Non-pigmented ciliary epithelial cell (primary cell): ENCODE measurements at places on chromosomes 4 and X.

DNA sequence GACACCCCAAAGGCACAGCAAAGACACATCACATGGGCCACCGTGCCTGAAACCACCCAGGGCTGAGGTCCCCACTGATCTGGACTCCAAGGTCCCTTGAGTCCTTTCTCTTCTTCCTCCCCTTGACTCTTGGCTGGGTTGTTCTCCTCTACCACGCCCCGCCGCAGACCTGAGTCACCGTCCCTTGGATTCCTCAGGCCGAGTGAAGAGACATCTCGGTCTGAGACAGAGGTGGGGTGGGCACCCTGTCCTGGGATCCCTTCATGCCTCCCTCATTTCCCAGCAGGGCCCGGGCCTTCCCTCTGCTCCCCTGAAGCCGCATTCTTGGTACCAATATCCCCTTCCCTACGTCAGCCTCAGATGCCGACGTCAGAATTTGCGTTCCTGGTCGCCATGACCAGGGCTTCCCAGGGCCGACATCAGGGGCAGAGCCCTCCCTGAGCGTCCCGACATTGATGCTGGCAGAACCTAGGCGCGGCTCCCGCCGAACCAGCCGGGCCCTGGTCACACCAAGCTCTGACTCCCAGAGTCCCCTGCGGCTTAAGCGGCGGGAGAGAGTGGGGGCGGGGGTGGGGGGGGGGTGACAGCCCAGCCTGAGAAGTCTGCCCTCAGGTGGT lies 498 bp downstream of the MAGEA10 start:
- DNase-seq = no peak

DNA sequence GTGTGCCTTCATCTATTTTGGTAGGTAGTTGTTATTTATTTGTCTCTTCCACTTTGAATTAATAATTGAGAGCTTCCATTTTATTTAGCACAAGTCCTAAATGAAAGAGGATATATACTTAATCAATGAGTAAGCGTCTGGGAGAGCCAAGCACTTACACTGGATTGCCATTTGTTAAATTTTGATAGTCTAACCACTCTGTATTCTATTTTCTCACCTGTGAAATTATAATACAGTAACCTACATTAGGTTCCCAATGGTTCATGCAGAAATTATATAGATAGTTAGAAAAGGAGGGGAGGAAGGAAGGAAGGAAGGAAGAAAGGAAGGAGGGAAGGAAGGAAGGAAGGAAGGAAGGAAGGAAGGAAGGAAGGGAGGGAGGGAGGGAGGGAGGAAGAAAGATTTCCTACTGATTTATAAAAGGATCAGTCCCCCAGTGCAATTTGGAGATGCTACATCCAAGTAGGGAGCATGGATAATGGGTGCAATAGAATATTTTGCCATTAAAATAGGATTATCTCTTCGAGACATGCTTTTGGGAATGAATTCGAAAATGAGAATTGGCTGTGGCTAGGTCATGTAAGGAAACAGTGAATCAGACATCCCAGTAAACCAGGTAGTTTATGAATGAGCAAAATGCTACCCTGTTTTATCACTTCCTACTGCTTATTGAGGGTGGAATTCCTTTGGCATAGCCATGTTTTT lies 239.8 kb downstream of the PCDH7 start:
- no peak for DNase-seq

DNA sequence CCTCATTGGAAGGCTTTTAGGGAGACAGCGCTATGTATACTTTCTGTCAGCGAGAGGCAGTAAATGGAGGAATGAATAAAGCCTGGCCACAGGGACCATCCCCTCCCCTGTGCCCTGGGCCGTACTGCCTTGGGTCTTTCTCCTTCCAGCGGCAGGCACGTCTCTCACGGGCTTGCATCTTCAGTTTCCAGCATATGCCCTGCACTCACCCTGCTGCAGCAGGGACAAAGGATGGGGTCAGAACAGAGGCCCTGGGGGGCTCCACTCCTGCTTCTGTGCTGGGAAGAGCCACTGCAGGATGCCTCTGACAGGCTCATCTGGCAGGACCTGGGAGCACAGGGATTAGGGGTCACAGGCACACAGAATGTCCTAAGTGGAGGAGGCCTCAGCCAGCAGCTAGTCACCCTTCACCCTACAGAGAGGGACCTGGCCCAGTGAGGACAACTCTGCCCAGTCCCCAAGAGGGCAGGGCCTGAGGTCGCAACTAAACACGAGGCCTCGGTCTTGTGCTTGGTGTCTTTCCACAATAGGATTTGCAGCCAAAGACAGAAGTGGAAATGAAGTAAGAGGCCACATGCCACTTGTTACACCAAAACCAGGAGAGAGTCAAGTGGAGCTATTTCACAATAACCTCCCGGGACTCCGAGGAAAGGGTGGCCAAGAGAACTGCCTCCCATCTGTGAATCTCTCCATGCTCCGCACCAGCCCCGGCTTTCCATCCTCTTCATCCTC lies 150.8 kb downstream of the AFAP1 start:
- DNase-seq = no peak

DNA sequence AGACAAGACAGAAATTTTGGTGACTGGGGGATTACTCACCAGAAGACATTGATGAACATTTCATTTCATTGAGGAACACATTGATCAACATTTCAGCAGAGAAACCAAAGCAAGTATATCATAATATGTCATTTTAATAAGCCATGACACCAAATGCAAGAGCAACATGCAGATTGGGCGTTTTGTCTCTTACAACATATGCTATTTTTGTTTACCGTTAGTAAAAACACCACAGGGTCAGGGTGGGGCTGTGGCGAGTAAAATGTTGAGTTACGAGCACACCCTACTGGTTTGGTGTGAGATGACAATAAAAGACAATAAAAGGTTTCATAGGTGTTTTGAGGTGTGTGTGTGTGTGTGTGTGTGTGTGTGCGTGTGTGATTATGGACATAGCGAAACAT lies 294.5 kb downstream of the PDGFC start:
- DNase-seq = no peak

DNA sequence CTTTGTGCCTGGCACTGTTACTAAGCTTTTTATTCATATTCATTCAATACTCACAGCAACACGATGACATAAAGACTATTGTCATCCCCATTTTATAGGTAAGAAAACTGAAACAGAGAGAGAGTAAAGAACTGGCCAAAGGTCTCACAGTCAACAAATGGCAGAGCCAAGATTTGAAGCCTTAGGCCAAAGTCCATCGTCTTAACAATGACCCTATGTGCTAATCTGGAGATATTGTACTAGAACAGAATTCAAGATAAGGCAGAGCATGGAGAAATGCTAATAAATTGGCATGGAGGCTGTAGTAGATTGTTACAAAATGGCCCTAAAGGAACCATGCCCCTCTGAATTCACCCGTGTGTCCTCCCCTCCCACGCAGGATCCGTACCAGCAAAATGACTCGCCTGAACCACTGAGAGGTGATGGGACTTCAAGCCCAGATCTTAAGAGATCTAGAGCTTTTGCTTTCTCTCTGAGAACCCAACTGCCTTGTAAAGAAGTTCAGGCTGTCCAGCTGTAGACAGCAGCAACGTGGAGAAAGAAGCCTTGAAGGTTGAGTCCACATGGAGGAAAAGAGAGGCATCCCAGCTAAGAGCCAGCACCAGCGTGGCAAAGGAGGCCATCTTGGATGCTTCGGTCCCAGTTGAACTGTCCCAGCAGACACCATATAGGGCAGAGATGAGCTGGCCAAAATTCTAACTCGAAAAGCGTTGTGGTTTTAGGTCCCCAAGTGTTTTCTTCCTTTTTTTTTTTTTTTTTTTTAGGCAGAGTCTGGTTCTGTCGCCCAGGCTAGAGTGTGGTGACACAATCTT lies 52.8 kb upstream of the RBM47 start:
- no peak for DNase-seq

DNA sequence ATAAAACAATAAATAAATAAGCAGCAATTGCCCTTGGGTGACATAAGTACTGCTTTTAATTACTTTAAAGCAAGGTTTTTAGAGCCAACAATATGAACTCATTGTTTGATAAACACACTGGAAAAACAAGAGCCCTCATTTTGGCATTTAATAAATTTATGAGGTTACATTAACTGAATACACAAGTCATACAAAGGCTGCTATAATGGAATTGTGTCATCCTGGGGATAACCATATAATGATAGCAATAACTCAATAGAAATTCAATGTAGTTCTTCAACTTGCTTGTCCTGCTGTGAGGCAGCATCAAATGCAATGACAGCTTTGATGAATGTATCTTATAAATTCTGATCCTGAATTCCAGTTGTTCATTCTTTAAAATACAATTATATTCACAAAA lies 1512.5 kb downstream of the STIM2 start:
- no peak for DNase-seq

GRCh38 chrX:7119950-7120877 lies 27.3 kb upstream of the STS start:
- no peak for DNase-seq

DNA sequence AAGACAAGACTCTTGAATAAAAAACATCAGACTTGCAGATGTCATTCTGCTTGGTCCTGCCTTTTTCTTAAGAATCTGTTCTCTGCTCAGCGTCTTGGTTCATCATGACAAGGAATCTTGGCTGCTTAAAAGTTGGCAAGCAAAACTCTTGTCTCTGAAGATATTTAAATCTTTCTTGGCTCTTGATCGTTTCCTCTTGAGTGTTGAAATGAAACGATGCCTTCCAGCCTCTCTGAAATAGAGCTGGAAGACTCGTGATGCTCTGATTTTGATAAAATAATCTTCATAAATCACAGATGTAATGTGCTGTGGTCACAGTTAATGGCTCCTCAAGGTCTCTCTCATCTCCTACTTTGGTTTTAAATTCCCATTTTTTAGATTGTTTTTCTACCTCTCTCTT lies 39.9 kb upstream of the TMEM192 start:
- DNase-seq = no peak

DNA sequence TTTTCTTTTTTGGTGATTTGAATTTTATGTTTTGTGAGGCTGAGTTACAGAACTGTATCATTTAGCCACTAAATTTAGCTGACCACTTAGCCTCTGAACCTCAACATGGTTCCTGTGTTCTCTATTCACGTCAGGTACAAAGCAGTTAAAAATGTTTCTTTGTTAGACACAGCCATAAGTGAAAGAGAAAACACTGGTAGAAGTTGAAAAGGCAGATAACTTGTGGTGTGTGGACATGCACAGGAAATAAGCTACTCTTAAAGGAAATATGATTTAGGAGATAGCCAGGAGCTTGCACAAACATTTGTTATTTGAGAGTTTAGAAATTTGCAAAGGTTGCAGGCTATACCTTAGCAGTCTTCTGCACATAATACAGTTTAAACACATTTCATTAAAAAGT lies 171.0 kb upstream of the RPS6KA3 start:
- no peak for DNase-seq

DNA sequence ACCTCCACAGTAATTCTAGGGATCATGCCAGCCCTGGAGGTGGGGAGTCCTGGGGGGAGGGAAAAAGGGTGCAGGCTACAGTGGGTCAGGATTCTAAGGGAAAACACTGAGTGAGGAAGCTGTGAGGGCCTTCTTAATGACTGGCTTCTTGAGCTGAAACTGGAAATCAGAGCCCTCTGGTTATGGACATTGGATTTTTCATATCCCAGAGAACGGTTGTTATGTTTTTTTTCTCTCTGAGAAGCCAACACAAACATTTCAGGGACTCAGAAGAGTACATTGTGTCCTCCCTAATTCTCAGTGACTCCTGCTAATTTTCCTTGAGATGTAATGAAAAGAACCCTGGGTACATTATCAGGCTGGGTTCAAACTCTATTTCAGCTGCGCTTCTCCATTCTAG lies 162.4 kb upstream of the PRDX4 start:
- DNase-seq = no peak

DNA sequence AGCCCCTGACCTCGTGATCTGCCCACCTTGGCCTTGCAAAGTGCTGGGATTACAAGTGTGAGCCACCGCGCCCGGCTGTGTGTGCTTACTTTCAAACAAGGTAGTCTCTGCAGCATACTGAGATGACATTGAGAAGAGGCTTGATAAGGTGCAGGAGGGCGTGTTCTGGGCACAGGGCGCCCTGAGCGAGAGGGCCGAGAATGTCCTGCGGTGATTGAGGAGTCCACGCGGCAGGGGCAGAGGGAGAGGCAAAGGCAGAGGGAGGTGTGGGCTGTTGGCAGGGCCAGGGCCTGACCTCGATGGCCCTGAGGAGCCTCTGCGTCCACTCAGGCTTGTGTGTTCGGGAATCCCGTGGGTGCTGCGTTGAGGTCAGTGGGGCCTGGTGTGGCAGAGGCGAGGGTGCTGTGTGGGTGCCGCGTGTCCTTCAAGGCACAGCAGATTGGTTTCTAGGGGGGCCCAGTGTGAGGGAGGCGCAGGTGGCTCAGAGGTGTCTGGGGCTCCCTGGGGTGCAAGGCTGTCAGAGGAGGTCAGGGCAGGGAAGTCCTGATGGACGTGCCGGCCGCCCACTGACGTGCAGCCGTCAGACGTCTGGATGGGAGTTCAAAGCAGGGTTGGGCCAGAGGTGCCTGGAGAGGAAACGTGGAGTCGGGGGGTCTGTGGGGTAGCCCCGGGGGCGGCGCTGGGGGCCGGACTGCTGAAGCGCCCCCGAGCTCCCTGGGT lies 12.1 kb downstream of the PCGF3 start:
- DNase-seq = no peak

GRCh38 chr4:114519368-114519767 lies 79.2 kb upstream of the UGT8 start:
- no peak for DNase-seq

- DNase-seq = peak; percentile 47
Observed at GRCh38 chr4:27791640-27792039, 931.0 kb downstream of the STIM2 start.

DNA sequence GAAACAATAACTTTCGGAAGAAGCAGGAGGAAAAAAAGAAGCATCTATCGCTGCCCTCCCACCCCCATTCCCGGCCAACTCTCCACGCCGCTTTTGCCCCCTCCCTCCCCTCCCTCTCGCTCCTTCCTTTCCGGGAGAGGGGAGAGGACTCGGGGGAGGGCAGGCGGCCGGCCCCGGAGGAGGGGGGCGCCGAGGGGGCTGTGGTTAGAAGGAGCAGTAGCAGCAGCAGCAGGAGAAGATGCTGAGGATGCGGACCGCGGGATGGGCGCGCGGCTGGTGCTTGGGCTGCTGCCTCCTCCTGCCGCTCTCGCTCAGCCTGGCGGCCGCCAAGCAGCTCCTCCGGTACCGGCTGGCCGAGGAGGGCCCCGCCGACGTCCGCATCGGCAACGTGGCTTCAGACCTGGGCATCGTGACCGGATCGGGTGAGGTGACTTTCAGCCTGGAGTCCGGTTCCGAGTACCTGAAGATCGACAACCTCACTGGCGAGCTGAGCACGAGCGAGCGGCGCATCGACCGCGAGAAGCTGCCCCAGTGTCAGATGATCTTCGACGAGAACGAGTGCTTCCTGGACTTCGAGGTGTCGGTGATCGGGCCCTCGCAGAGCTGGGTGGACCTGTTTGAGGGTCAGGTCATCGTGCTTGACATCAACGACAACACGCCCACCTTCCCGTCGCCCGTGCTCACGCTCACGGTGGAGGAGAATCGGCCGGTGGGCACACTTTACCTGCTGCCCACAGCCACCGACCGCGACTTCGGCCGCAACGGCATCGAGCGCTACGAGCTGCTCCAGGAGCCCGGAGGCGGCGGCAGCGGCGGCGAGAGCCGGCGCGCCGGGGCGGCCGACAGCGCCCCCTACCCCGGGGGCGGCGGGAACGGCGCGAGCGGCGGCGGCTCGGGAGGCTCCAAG lies 1.3 kb downstream of the PCDH7 start:
- DNase-seq = no peak

GRCh38 chr4:189021831-189022230 lies 882.6 kb downstream of the TRIML1 start:
- DNase-seq = no peak

- no peak for DNase-seq
Observed at GRCh38 chrX:112738347-112739033, 58.8 kb upstream of the LHFPL1 start.
